ENCODE measurements at places on chromosomes 11 and 22.

DNA sequence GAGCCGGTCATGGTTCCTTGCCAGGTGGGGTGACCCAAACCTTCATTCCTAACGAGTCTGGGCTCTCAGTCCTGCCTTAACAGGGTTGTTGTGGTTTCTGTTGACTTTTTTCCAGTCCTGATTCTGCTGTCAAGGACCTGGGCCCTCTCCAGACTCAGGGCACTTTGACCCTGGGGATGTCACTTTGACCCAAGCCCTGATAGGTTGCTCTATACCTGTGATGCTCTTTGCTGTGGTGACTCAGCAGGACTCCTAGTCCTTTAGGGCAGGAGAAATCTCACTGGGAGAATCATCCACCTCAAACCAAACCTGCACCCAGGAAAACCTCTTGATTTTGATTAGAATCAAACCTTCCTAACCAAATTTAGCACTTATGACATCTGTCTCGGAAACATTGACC lies 20.5 kb upstream of the MPPED1 start:
- peak; percentile 21 for DNase-seq

- DNase-seq: no peak
Observed at GRCh38 chr11:122138744-122139594, 23.0 kb upstream of the BLID start.

DNA sequence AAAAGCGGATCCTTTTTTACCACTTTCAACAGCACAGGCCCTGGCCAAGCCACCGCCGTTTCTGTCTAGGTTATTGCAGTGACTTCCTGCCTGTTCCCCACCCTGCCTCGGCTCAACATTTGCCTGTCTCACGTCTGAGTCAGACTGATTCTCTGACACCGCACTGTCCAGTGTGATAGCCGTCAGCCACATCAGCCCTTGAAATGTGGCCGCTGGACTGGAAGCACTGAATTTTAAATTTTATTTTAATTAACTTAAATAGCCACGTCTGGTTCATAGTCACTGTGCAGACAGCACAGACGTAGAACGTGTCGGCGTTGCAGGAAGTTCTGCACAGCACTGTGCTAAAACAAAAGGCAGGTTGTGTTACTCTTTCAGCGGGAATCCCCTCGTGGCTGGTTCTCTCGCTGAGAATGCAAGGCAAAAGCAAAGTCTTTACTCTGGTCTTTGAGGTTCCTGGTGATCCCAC lies 56.3 kb upstream of the ADSL start:
- no peak for DNase-seq

DNA sequence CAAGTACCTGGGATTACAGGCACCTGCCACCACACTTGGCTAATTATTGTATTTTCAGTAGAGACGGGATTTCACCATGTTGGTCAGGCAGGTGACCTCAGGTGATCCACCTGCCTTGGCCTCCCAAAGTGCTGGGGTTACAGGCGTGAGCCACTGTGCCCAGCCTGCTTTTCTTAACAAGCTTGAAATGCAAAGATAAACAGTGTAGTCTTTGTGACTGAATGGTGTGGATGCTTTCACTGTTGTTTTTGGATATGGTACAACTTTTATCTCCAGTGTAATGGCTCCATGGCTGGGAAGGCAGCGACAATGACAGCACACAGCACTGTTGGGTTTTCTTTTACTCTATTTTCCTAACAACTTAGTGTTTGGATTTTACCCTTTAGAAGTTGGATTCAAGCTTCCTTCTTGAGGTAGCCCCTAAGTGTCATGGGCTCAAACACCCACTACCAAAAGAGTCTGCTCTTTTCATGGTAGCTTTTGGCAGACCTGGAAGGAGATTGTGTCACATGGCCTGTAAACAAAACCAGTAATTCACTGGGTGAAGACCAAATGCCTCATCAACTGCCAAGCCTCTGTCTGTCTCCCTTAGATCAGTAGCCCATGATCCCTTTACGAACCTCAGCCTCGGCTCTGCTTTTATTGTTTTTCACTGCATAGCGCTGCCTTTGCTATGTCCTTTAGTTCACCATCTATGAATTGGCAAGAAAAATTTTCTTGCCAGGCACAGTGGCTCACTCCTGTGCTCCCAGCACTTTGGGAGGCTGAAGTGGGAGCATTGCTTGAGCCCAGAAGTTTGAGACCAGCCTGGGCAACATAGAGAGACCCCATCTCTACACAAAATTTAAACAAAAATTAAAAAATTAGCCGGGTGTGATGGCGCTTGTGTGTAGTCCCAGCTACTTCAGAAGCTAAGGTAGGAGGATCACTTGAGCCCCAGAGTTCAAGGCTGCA lies 6.4 kb downstream of the VPS51 start:
- DNase-seq: no peak
